Stimulated activated CD8-positive, alpha-beta memory T cell treated with anti-CD3 and anti-CD28 coated beads, Interleukin-15, amount 100 ng/mL, for 48 hours (primary cell): ENCODE measurements at places on chromosomes 3 and 15.

- DNase-seq: no peak
These were observed 6.6 kb downstream of the VWA5B2 start for GRCh38 chr3:184236033-184236410.

DNA sequence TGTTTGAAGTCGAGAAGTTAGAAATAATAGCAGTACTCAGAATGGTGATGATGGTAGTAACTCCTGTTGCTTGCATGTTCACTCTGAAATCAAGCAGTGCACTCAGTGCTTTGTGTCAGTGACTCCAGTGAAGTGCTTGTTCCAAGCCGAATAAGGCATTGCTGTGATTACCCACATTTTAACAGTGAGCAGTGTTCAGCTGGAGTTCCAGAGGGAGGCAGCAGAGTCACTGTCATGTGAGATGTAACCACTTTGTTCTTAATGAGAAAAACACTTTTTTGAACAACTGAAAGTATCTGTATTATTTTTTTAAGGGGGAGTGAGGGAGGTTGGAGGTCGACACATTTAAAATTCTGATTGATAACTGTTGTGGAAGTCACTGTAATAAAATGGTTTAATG lies 3.7 kb downstream of the MDFIC2 start:
- no peak for DNase-seq

GRCh38 chr3:71062952-71063772 lies 520.4 kb downstream of the FOXP1 start:
- no peak for DNase-seq

DNA sequence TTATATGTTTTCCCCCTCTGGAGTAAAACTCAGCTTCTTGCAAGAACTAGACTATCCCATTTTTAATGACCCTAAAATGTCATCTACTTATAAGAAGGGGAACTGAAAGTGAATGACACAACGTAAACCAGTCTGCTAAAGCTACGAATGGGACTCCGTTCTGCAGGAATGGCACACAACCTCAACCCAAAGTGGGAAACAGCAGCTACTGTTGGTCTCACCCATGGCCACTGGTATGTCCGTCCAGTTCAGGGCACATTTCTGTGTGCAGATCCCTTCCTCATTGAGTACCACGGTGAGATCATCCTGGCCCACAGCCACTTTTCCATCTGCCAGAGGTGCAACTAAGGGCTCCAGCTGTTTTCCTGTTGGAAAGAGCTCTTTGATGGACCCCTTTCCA lies 23.8 kb downstream of the VPS39 start:
- DNase-seq: no peak

DNA sequence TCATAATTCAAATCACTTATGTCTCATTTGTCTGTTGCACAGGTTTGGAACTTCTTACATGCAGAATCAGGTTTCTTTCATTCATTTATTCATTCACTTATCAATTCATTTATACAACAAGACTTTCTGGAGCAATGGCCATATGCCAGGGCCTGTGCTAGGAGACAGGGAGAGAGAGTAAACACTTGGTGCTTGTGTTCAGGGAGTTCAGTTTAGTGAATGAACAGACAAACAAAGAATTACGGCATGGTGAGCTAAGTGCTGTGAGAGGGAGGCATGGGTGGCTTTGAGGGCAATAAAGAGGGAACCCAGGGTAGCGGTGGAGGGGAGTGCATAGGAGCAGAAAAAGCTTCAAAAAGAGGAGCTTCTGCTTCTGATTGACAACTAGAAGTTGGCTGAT lies 8.5 kb upstream of the IREB2 start:
- DNase-seq: no peak

GRCh38 chr15:57134851-57135250 lies 216.4 kb downstream of the TCF12 start:
- DNase-seq: no peak

DNA sequence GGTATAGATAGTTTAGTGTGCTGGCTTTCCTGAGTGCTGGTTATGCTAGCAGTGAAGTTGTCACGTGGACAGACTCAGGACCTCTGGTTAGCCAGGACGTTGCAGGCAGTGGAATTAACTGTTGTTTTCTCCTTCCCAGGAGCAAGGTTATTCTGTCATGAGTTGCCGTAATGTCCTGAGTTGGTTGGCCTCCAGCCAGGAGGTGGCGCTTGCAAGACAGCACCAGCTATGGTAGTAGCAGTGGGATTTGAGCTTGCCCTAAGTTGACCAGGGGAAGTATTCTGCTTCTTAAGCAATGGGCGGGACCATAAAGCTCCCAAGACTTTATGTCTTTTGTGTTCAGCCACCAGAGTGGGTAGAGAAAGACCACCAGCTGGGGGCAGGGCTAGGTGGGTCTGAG lies 240.7 kb upstream of the DNAJC19 start:
- no peak for DNase-seq

DNA sequence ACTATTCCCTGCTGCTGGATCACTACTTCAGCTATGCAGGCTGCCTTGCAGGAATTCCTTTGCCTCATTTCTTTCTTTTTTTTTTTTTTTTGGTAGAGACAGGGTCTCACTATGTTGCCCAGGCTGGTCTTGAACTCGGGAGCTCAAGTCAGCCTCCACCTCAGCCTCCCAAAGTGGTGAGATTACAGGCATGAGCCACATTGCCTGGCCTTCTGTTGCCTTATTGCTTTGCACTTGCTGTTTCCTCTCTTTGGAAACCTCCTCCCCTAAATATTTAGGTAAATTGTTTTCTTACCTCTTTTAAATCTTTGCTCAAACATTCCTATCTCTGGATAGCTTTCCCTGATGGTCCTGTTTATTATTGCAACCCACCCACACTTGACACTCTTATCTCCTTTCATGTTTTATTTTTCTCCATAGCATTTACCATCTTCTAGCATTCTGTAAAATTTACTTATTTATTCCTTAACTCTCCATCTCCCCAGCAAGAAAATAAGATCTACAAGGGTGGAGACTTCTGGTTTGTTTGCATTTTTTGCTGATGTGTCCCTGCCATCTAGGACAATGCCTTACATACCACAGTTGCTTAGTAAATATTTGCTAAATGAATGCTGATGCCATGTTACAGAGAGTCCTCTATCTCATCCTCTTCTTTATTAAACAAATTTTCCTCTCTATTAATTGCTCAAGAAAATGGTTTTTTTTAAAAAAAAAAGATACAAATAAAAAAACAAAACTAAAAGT lies 134.8 kb downstream of the P2RY1 start:
- DNase-seq: no peak

DNA sequence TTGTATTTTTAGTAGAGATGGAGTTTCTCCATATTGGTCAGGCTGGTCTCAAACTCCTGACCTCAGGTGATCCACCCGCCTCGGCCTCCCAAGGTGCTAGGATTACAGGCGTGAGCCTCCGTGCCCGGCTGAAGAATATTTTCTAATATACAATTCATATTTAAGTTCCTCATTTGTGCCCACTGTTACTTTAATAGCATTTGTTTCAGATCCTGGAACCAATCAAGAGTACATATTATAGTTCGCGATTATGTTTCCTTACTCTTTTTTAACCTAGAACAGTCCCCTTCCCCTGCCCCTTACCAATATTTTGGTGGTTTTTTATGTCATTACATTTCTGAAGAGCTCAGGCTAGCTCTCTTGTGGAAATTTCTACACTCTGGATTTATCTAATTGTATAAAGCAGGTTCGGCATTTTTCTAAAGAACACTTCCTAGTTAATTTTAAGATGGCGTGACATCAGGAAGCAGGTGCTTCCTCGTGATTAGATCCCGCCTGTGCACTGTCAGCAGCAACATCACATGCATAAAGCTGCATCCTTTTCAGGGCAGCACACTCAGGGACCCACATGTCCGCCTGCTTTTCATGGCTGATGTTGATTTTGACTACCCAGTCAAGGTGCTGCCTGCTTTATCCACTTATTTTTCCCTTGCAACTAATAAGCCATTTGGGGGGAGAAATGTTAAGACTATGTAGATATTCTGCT lies 88.7 kb upstream of the EPHB3 start:
- no peak for DNase-seq

- DNase-seq: no peak
These were observed 208.4 kb downstream of the TNIK start for GRCh38 chr3:171251835-171252234.

- DNase-seq: no peak
These were observed 56.5 kb downstream of the DCLK3 start for GRCh38 chr3:36707623-36708409.

DNA sequence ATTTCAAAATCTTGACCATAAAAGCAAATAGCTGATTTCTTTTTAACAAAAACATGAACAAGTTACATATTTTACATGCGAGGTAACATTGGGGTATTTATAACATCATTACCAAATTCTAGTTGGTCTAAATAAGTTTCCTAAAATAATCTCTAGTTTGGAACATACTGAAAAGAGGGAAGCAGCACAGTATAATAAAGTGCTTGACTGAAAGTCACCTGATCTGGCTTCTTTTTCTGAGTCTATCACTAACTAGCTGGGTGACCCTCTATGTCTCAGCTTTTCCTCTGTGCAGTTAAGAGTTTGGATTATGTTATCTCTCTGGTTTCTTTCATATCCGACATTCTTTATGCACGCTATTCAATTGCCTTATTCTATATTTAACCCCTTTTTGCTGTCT lies 19.8 kb upstream of the CNTN4 start:
- no peak for DNase-seq

- DNase-seq: peak; percentile 29
These were observed 733 bp downstream of the RNF111 start for GRCh38 chr15:58988006-58988785.

DNA sequence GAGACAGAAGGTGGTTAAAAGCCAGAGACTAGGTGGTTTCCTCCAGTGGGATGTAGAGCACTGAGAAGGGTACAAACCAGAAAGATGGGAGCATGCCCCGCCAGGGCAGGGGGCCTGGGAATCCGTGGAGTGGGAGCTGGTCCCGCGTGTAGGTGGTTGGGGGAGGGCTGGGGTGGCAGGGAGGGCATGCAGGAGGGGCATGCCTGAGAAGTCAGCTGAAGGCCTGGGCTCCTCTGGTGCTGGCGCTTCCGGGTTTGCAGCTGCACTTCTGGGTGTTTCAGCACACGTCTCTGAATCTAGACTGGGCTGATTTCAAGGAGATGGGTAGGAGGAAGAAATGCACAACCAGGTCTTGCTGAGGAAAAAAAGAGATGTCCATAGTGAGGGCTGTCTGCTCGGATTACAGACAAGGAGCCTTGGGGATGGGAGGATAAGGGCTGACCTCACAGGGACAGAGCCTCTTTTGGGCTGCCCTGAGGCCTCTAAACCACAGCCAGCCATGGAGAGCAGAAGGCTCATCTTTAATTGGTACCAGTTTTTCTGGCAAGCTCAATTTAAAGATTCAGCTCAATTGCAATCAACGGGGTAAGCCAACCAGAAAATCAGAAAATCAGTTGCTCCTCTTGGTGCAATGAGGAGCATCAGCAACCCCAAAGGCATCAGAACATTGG lies 151.9 kb downstream of the FAM43A start:
- DNase-seq: no peak

GRCh38 chr3:24810881-24811280 lies 316.2 kb upstream of the THRB start:
- DNase-seq: no peak

DNA sequence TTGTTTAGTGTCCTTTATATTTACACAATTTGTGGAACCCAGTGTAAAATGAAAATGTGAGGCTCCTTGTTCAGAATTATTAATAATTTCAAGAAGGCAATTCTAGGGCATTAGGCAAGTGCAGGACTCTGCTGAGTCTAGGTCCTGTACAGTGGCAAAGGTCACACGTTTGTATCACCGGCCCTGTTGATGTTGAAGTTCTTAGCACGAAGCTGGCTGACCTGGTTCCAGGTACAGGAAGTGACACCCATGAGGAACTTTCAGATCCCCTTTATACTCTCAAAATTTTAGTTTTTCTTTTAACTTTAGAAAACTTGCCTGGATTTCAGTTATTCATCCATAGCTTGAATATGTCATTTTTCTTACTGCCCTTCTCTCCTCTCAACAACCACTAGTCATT lies 349.4 kb downstream of the CNTN6 start:
- no peak for DNase-seq

GRCh38 chr3:122377975-122378374 lies 5.1 kb downstream of the MIX23 start:
- DNase-seq: no peak

DNA sequence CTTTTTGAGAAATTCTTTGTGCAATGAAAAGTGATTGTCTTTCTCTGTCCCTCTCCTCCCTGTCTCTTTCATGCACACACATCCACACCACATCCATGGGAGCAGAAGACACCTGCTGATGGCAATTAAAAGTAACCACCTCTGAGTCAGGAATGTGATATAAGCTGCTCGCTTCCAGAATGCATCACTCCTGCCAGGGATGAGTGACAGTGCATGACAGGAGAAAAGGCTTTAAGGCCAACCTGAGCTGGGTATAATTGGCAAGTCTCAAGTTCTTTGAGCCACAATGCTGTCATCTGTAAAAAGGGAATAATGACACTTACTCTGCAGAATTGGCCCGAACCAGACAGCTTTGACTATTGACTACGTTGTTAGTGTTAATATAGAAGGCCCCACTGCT lies 59.6 kb downstream of the UBP1 start:
- DNase-seq: no peak

DNA sequence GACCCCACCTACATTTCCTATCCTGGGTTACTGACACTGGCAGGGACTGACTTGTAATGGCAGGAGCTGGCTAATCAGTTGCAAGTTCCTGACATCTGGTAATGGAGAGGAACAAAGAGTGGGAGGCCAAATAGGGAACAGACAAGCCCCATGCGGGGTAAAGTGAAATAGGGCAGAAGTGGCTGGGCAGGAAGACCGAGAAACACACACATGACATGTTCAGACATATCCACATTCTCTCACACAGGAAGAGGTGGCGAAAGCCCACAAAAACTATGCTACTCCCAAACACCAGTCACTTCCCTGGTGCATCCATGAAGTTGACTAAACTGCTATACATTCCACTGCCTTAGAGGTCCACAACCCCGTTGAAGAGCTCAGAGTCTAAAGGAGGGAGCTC lies 394.1 kb upstream of the TBL1XR1 start:
- DNase-seq: no peak

GRCh38 chr3:55481744-55482495 lies 5.2 kb downstream of the WNT5A start:
- no peak for DNase-seq

DNA sequence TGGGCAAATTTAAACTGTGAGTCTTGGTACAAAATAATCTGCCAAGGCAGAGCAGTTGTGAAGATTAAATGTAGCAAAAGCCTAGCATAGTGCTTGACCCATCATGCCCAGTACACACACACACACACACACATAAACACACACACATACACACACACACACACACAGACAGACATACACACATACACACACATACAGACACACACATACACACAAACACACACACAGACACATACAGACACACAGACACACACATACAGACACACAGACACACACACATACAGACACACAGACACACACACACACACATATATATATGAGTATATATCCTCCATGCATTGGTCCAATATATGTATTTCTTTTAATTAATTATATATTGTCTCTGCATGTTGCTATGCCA lies 328.8 kb upstream of the DNAJC19 start:
- DNase-seq: no peak

DNA sequence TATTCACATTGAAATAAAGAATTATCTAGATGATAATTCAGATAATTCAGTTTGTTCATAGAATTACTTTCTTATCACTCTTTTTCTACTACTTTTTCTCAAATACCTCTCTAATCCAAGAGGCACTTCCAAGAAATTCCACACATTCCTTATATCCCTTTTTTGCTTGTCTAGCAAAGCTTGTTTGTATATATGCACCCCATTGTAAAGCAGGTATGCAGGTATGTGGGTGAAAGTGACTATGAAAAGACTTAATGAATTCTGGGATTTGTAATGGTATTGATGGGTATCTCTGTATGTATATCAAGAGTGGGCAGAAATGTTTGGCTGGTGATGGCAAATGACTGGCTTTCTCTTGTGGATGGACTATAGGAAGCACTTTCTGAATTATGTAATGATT lies 94.1 kb upstream of the FGF7 start:
- DNase-seq: no peak

- no peak for DNase-seq
These were observed 88.7 kb upstream of the MRPL3 start for GRCh38 chr3:131591394-131592014.
